Osteocyte (in vitro differentiated cells): ENCODE measurements at places on chromosomes 6 and 20.

DNA sequence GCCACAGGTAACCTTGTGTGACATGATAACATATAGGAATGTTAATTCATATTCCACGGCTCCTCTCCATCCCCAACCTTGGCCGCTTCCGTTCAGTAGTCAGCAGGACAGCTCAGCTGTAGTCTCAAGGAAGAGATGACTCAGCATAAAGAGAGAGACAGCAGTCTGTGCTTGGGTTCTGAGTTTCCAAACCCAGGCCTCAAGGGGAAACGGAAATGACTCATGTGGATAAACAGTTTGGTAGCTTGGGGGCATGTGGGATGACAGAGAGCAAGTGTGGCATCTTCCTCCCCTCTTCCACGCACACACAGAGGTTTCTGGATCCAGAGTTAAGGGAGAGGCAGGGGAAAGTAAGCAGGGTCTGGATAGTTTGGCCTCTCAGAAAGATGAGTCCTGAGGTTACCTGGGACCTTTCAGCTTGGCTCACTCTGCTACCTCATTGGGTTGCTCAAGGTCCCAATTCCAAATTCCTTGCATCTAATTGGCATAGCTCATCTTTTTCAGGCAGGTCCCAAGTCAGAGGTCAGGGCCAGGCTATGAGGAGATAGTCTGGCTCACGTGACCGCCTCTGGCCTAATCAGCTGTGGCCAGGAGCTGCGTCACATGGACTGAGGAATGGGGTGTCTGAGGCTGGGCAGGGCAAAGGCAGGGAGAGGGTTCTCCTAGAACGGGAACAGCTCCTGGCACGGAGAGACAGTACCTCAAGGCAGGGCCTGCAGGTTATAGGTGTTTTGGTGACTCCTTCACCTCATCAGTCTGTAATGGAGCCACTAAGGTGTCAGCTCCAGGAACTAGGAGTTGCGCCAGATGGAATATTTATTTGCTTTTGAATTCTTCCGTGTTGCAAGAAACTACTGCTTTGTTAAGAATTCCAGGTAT lies 36.5 kb upstream of the MLN start:
- peak overlapping the region; percentile 94 for H3K27ac ChIP-seq
- H3K4me3 ChIP-seq: peak overlapping the region; percentile 28
- DNase-seq: peak; percentile 89
- no peaks in the 10 kb centered on the region for H3K36me3 ChIP-seq

GRCh38 chr6:14107000-14107399 lies 10.6 kb upstream of the CD83 start:
- no peaks in the 10 kb centered on the region for H3K36me3 ChIP-seq
- H3K4me3 ChIP-seq: no peak overlapping the region
- peaks cover 40% of the 10 kb centered on the region for H3K27me3 ChIP-seq
- H3K4me1 ChIP-seq: no peaks in the 10 kb centered on the region

DNA sequence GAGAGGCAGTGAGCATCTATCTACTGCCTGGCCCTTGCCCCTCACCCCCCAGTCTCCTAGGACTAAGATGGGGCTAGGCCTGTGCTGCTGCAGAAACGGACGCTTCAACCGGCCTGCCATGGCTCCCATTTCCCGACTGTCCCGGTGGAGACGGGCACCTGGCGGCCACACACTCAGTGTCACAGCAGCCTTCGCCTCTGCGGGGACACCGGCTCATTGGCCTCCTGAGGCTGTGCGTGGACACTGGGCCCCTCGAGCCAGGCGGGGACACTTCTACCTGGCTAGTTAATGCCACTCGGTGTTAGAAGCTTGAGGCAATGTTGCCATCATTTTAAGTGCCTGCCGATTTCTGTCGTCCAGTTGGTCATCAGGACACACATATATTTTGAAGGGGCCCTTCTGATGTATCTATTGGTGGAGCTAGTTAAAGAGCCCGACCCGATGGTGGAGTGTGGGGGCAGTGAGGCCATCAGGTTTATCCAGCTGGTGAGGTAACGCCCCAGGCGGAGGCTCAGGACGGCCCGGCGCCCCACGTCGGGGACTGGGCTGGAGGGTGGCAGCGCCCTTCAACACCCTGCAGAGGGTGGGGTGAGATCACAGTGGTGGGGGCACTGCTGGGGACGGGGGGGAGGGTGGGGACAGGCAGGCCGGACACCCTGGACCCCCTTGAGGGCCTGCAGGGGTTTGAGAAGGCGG lies 58.9 kb upstream of the GATA5 start:
- no peaks in the 10 kb centered on the region for H3K36me3 ChIP-seq
- no peaks in the 10 kb centered on the region for H3K27me3 ChIP-seq
- H3K27ac ChIP-seq: no peak overlapping the region
- no peaks in the 10 kb centered on the region for H3K4me1 ChIP-seq

- H3K36me3 ChIP-seq: peaks cover 2% of the 10 kb centered on the region
- peaks cover 27% of the 10 kb centered on the region for H3K4me1 ChIP-seq
- H3K4me3 ChIP-seq: no peak overlapping the region
- H3K27ac ChIP-seq: no peak overlapping the region
- H3K27me3 ChIP-seq: no peaks in the 10 kb centered on the region
- no peak for DNase-seq
Measured at GRCh38 chr6:143559051-143559660, 47.6 kb upstream of the FUCA2 start.

DNA sequence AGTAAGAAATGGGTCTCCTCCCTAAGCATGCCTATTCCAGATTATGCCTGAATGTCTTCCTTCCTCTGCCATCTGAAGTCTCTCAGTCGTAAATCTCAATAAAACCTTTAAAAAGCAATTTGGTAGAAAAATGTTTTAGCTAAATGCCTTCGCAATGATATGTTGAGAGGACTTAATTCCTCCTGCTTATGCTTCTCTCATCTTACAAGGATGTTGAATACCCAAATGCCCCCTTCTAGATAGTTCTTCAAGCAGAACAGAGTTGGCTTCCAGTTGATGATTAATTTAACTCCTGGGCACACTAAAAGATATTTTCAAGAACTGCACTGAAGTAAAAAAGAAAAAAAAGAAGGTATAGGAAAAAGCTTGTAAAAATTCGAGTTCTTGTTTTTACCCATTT lies 275.0 kb upstream of the SPTLC3 start:
- DNase-seq: no peak
- no peaks in the 10 kb centered on the region for H3K36me3 ChIP-seq
- no peaks in the 10 kb centered on the region for H3K27me3 ChIP-seq
- no peak overlapping the region for H3K4me3 ChIP-seq
